RPMI7951 (cell line): ENCODE measurements at places on chromosomes 11 and 22. TPM values are rescaled to one million over a fixed set of nuclear protein-coding genes. Genes with fewer than 3 reads are reported as not detected.

The OPCML gene
- not detected in 2 replicates for total RNA-seq

DNA sequence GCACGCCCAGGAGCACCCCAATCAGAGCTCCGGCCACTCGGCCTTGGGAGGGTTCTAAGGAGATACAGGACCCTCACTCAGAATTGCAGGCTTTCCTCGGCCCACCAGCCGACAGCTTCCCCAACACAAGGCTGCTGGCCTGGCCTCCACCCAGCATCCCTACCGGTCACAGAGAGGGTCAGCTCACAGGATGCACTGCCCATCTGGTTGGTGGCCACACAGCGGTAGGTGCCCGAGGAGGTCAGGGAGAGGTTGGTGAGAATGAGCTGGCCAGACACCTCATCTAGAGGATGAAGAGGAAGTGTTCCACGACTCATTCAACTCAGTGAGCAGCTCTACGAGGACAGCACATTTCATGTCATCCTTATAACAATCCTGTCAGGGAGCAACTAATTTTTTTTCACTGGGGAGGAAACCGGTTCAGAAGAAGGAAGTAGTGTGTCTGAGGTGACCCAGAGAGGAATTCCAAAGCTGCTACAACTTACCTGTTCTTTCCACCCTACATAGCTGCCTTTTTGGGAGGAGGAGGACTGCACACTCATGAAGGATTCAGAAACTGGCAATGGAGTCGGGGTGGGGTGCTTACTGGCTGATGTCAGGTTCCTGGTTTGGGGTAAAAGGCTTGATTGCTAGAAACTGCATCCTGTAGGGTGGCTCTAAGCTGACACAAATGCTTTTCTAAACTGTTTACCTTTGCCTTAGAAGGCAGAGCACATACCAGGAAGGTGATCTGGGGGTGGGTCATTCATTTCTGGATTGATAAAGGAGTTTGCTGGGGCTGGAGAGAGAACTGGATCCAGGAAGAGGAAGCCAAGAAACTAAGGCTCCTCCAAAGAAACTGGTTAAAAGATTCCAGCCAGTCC, 3.3 kb downstream of the VSIG2 start:
- DNase-seq: peak; percentile 29

GRCh38 chr11:72343006-72343756, 91.2 kb downstream of the CLPB start:
- no peak for DNase-seq

DNA sequence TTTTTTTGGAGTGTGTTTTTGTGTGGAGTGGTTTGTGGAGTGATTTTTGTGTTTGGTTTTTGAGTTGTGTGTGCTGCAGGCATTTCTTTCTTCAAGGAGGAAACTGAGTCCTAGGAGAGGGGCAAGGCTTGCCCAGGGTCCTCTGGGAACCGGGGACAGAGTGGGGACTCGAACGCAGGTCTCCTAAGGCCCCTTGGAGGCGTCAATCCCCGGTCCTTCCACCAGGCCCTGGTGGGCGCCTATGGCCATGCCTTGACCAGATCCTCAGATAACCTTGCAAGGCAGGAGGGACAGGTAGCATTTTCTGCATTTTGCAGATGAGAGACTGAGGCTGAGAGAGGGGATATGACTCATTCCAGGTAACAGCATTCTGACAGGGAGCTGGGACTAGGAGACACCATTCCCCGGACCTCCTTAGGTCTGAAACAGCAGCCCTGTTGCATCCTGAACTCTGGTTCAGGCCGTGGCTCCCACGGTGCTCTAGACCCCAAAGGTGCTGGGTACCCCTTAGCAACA, 39.1 kb downstream of the MYO7A start:
- no peak for DNase-seq

DNA sequence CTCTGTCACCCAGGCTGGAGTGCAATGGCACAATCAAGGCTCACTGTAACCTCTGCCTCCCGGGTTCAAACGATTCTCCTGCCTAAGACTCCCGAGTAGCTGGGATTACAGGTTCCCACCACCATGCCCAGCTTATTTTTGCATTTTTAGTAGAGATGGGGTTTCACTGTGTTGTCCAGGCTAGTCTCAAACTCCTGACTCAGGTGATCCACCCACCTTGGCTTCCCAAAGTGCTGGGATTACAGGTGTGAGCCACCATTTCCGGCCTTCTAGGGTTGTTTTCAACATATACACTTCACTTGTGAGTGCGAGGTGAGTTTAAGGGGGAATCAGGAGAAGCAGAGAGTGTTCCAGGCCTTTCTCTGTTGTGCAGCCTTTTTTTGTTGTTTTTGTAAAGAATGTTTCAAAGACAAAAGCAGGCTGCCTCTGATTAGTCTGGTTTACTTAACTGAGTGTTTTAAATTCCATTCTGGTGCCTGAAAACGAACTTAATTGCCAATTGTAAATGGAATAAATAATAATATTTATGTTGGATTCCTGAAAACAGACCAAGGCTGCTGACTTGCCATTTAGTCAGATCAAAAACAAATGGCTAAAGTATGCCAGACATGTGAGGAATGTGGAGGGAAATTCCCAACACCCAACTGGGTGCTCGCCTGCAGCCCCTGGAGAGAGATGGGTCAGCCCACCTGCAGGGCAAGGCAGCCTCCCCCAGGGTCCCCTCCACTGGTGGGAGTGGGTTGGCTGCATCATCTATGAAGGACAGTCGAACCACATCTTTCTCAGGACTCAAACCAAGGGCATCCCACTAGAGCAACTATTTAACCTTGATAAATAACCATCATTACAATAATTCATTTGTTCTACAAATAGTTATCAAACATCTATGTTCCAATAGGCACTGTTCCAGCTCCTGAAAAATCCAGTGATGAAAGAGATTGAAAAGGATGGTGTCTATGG, 4.6 kb upstream of the RANGAP1 start:
- DNase-seq: peak; percentile 71

The TMEM86A gene
- 0.12 and 0.49 TPM in 2 replicates for total RNA-seq

GRCh38 chr11:134341805-134342571, 10.2 kb downstream of the GLB1L2 start:
- no peak for DNase-seq

The KCNJ4 gene
- under 0.01 TPM in 1 of 2 replicates, not detected in the other for total RNA-seq

The TMEM45B gene
- total RNA-seq: not detected in 2 replicates

The SFI1 gene
- 6.1 and 10.7 TPM in 2 replicates for total RNA-seq

DNA sequence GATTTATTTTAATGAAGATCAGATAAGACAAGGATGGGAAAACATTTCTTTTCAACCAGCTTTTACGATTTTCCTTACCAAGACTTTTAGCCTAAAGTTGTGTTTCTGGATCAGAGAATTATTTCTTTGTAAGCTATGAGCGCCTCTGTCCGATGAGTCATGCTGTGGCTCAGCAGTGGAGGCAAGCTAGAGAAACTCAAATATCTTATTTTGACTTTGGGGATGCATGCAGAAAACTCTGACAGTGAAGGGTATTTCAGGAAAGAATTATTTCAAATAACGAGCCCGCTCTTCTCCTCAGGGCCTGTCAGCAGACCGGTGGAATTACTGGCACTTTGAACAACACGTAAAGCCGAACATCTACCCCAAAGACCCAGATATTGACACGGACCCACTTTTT, 77.9 kb upstream of the OR5AK2 start:
- peak; percentile 15 for DNase-seq

DNA sequence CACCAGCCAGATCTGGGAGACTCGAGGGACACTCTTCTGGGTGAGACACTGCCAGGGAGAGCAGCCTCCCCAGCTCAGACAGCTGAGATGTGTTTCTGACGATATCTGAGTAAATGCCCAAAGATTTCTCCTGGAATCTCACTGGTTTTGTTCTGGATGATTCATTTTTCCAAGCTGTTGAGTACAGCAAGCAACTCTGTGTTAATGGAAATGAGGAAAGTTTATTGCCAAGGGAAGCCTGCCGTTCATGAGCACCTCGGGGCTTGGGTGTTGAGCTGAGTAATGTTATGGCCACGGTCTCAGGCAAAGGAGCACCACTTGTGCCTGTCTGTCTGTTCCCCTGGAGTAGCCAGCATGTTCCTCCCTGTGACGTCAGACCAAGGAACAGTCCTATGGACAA, 1132.4 kb downstream of the BRD1 start:
- DNase-seq: no peak

DNA sequence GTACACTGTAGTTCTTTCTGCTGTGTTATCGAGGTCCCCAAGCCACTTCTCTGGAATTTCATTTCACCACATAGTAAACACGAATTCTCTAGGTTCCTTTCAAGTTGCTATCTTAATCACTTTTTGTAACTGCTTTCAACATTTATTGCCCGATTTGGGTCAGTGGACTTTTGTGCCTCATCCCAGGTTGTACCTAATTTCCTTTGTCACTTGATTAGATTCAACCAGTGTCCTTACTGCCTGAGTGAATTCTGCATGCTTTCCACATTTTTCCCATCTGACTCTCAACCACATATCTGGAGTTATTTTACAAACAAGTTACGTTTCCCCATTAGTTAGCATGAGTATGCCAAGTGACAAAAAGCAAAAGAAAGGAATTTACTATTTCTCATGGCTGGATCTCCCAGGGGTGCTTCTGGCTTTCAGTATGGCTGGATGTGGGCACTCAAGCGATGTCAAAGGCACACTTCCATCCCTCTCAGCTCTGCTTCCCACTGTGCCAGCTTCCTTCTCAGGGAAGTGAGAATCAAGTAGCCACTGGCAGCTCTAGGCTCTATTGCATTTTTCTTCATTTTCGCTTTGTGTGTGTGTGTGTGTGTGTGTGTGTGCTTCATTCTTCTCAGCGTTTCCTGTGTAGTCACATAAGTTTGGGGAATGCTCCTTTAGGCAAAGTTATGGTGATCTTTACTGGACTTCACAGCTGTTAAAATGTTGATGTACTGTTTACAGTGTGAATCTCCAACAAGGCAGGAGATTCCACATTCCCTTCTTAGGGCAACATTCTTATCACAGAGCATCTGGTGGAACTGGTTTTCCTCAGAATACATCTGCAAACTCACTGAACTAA, 128.9 kb downstream of the DBX1 start:
- peak; percentile 77 for DNase-seq

The LGR4 gene
- 7.6 and 9.0 TPM in 2 replicates for total RNA-seq

The OR8G5 gene
- not detected in 2 replicates for total RNA-seq

- DNase-seq: no peak
Measured at GRCh38 chr11:120575461-120575860, 63.9 kb downstream of the GRIK4 start.

DNA sequence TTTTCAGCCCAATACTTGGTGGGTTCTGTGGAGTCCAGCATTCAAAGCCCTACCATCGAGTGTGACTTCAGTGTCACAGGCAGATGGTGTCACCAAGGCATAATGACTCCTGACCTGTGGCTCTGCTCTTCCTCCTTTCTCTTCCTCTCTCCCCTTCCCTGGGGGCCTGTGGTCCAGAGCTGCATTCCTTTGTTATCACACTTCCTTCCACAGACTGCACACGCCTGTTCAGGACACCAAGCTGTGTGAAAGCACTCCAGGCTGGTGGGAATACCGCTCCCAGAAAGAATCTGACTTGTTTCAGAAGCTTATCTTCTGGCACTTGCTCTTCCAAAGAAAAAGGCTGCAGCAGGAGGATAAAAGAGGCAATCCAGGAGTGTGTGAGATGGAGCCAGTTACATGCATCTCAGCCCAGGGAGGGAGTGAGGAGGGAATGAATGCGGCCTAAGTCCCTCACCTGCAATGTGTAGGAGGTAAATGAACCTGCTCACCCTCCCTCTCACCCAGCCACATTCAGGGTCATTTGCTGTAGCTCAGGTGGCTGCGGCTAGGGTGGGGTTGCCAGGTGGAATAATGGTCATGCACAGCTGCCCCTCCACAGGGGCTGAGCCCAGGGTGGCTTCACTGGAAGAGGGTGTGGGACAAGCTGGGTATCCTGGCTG, 79.3 kb downstream of the ADAMTS15 start:
- peak; percentile 87 for DNase-seq
